Activated CD4-positive, alpha-beta T cell treated with anti-CD3 and anti-CD28 coated beads, Interleukin-2, amount 10 ng/mL, durations not matched to agents 7 days and 5 days (primary cell): ENCODE measurements at places on chromosomes 5 and 9.

GRCh38 chr5:9149988-9150387, 395.9 kb downstream of the SEMA5A start:
- DNase-seq: no peak

DNA sequence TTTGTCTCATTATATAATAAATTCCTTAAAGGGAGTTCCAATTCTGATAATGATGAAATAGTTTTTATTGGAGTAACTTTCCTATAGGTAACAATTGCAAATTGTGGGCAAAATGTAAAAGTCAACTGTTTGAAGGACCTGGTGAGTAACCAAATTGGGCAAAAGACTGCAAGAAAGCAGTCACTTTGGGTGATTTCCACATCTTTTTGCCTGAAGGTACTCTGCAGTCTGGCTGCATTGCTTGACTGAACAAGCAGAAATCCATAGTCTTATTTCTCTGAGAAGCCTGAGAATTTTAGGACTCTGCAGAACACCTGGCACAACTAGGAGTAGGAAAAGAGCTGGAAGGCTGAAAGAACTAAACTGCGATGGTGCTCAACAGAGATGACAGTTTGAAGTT, 114.9 kb downstream of the HOMER1 start:
- DNase-seq: no peak

DNA sequence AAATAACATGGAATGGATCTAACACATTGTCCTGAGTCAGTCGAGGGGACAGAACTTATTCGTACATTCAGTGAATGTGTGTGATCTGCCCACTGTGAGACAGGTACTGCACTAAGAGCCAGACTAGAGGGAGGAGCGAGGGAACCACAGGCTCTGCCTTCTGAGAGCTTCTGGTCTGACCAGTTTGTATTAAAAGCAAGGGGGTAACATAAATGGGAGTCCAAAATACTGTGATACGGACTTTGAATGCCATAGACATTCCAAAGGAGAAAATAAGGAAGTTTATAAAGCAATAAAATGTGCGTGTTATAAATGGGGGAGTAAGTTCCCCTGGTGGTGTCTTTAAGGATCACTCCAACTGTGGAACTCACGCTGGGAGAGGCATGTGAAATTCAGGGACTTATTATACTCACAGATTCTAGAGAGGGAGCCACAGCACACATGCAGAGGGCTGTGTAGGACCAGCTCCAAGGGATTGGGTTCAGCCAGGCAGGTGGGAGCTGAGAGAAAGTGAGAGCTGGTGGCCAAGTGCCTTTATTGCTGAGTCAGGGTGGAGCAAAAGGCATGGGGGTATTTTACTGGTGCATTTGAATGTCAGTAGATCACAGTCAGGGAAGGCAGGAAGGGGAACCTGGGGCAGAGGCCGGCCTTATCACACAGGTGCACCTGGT, 186.5 kb upstream of the WWC1 start:
- DNase-seq: no peak

- DNase-seq: no peak
Measured at GRCh38 chr9:14924230-14925219, 14.3 kb upstream of the FREM1 start.

DNA sequence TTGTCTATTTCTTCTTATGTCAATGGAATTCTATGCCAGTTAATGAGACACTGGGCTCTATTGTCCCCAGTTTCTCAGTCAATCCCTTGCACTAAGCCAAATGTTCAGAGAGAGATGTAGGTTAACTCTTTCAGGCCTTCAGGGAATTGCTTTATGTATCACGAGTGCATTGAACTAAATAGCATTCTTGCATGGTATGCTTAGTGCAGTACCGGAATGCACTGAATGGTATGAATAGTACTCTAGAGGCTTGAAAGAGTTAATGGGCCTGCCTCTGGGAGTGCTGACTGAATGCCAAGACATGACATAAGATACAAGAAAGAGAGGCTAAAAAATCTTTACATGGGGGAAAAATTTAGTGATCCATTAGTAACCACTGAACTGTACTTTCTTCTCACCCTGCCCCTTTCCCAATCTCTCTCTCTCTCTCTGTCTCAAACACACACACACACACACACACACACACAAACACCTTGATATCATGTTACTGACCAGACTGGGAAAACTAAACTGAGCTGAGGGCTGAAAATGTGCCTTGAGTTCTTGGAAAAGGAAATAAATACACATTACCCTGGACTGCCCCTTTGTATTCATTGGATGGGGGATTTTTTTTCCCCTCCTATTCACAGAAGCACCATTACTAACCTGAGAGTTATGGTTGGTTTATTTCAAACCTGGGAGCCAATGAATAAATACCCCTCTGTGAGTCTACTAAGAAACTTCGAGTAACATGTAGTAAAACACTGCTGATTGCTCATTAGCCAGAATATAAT, 35.4 kb upstream of the TMC1 start:
- no peak for DNase-seq

- DNase-seq: peak; percentile 33
Measured at GRCh38 chr5:64811050-64811640, 42.4 kb downstream of the CWC27 start.

GRCh38 chr5:105954341-105954740, 1716.4 kb downstream of the EFNA5 start:
- no peak for DNase-seq

DNA sequence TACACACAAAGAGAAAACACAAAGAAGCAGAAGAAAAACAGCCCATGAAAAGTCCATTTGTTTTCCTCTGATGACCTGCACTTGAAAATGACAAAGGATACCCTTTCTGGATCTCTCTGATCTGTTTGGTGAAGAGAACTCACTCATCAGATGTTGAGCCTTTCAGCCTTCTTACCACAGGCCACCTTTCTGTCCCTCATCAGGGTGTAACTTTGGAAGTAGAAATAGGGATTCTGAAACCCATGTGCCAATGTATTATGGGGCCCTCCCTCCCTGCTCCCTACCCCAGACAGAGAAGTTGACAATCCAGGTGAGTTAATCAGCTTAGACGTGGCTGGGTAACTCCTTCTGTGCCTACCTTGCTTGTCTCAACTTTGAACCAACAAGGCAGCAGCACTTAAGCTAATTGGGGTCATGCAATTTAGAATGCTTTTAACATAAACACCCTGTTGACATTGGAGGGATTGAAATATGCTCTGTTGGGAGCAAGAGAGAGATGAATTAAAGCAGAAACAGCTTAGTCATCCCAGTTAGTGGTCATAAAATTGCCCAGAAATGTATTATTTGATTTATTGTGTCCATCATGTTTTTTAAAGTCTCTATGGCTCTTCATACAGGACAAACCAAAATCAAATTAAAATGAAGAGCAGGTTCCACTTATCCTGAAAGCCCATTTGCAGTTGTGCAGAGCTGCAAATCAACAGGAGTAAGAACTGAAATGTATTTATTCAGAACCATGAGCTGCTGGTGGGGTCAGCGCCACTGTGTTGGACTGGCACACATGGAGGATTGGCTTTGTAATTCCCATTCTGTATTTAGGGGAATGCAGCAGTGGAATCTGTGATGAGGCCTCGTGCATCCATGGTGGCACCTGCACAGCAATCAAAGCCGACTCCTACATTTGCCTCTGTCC, 132.0 kb downstream of the LIFR start:
- DNase-seq: no peak

DNA sequence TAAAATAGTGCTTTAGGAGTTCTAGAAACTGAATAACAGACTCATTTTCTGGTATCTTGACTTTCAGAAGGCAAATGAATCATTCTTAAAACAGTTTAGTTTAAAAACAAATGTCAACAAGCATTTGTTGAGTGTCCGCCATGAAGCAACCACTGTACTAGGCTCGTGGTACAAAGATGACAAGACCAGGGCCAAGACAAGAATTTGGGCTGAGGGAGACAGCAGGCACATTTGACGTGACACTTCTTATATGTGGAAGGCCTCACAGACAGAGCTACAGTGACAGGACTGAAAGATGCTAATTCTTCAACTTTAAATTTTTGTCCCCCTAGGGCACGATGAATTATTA, 14.4 kb upstream of the ZNF131 start:
- no peak for DNase-seq

- DNase-seq: no peak
Measured at GRCh38 chr9:61669352-61669751, 479.5 kb downstream of the SPATA31A7 start.

DNA sequence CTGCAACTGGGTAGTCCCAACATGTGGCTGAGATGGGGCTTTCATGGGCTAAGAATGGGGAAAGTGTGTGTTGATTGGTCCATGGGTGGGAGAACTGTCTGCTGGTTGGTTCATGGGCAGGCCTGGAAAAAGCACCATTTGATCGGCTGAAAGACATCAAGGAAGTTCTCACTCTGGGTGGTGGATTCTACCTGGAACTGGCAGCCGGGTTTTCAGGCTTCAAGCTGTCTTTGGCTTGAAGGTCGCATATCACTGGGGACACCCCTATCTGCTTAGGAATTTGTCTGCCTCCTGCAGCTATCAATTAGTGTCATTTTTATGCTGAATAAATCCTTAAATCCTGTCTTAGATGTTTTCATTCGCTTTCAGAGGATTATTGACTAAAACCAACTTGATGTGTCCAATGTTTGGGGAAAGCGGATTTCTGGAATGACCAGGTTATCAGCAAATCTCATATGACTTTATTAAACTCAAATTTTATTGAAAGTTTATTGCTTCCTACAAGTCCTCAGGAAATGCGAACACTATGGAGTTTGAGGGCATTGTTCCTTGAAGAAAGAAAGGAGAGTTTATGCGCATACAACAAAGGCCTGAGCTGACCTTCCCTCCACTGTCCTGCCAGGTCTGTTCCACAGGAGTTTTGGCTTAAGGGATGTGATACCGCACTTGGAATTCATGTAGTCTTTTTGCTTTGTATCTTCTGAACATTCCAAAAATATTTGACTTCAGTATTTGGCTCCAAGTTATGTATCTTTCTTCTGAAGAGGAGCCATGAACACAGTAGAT, 451.1 kb downstream of the TUSC1 start:
- no peak for DNase-seq

- no peak for DNase-seq
Measured at GRCh38 chr9:35426627-35427026, 63.3 kb upstream of the RUSC2 start.

- no peak for DNase-seq
Measured at GRCh38 chr5:174425271-174425963, 299.0 kb upstream of the MSX2 start.

GRCh38 chr5:156698323-156698722, 151.8 kb upstream of the PPP1R2B start:
- DNase-seq: no peak
